Natural killer cell (primary cell): ENCODE measurements at places on chromosomes 6 and 20. TPM values are rescaled to one million over a fixed set of nuclear protein-coding genes. Genes with fewer than 3 reads are reported as not detected.

The TSPO2 gene
- not detected for total RNA-seq

The FLRT3 gene
- not detected for total RNA-seq

The ROS1 gene
- not detected for total RNA-seq

The TFAP2A gene
- total RNA-seq, result not detected

The WFDC10B gene
- total RNA-seq, result not detected

The NR2E1 gene
- not detected for total RNA-seq

The ADAT2 gene
- total RNA-seq, result 17.4 TPM

The GPX5 gene
- total RNA-seq, result not detected

The DACT2 gene
- not detected for total RNA-seq

The NPEPL1 gene
- total RNA-seq, result 68.4 TPM

The WFDC5 gene
- total RNA-seq, result not detected

The TRIM38 gene
- 25.5 TPM for total RNA-seq

The C6orf132 gene
- total RNA-seq, result 0.14 TPM

The KIF25 gene
- total RNA-seq, result not detected

The TMEM217 gene
- total RNA-seq, result 2.1 TPM

The DTD1 gene
- 28.4 TPM for total RNA-seq

The PLCB4 gene
- total RNA-seq, result 0.40 TPM

The GPX6 gene
- total RNA-seq, result not detected

The DLK2 gene
- not detected for total RNA-seq

The IRF4 gene
- total RNA-seq, result 37.5 TPM
